ENCODE measurements at places on chromosomes 6 and 20.

- no peak for DNase-seq
These were observed 135.1 kb downstream of the PLG start for GRCh38 chr6:160837146-160837545.

- DNase-seq = no peak
These were observed 122.0 kb downstream of the TCP11 start for GRCh38 chr6:35019171-35019570.

- DNase-seq = no peak
These were observed 49.5 kb downstream of the UNC5CL start for GRCh38 chr6:40989204-40990169.

DNA sequence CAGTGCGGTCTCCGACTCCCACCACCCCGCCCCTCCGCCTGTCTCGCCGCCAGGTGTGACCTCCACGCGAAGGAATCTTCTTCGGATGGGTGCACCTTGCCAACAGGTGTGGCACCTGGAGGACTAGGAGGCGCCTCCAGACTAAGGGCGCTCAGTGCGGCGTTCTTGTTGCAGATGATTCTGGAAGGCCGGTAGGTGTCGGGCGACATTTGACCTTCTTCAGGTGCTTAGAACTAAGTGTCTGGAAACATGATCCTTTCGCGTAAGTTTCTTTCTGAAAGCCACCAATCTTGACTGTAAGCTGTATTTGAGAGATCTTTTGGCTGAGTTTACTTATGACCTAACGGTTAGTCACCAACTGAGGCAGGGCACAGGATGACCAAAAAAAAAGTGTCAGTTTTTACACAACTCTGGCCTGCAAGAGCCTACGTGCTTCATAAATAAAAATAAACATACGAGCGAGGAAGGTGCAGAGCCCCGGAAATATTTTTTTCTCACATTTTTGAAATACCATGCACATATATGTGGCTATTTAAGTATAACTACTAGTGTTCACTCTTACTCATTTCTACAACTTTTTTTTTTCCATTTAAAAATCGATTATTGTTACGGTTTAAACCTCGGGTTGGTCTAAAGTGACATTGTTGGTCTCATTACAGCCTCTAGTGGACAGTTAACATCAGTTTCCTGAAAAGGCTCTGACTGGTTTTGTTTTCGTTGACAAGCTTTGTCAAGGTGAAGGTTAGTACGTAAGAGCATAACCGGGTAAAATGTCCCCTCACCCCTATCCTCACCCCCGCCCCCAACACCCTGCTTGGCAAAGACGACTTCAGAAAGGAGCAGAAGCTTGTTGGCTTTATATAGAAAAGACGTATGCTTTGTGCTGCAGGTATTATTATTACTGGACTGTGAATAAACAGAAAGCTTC is 1.6 kb upstream of the ATXN1 start:
- DNase-seq = no peak

DNA sequence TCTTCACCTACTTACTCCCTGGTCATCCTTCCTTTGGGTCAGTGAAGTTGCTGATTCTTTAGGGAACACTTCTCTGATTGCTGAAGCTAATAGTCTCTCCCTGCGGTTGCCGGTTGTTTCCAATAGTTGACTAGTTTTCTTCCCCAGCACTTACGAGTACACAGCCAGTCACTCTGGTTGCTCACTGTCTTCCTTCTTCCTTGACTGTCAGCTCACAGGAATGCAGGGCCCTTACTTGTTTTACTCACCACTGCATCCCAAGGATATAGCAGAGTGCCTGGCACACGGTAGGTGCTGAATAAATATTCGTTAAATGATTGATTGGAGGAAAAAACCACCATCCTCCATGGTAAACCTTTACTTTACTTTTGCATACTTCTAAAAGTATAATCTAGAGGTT is 345.0 kb downstream of the QKI start:
- DNase-seq = no peak

DNA sequence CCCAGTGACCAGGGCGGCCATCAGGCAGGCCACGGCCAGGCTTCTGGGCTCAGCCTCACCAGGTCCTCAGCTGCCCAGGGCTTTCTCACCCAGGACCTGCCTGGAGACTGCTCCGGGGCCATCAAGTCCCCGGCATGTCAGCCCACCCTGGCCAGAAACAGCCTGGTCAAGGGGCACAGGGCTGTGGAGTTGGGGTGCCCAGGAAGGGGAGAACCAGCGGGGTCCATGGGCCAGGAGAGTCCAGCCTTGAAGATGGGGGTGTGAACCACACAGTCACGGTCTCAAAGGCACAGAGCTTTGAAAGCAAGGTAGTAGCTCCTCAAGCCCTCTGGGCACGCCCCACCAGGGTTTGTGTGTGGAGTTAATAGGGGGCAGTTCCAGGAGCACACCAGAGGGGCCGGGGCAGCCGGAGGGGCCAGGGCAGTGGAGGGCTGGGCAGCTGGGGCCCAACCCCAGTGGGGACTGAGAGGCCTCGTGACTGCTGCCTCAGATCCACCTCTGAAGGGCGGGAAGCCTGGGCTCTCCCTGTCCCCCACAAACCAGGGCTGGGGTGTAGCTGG is 48.0 kb upstream of the BHLHE23 start:
- no peak for DNase-seq

GRCh38 chr6:157597461-157598312 is 216.7 kb downstream of the ZDHHC14 start:
- no peak for DNase-seq

GRCh38 chr20:461254-462198 is 807 bp downstream of the TBC1D20 start:
- DNase-seq = no peak

GRCh38 chr6:20364327-20364726 is 37.4 kb upstream of the E2F3 start:
- DNase-seq = no peak

DNA sequence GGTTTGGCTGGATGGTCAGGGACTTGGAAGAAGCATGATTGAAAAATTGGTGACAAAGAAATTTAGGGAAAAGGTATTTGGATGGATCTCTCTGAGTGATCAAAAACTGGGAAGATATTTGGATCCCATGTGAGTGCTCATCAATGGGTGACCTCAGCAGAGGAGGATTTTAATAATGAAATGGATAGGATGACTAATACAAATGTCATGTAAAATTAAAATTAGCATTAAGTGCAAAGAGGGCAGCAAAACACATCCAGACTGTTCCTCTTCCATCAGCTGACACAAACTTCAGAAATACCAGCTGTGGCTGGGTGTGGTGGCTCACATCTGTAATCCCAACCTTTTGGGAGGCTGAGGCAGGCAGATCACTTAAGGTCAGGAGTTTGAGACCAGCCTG is 151.7 kb downstream of the THBS2 start:
- no peak for DNase-seq

Measured in thoracic aorta (tissue), 2 donors.